ENCODE measurements at places on chromosomes 12 and 14. TPM values are rescaled to one million over a fixed set of nuclear protein-coding genes. Genes with fewer than 3 reads are reported as not detected.

DNA sequence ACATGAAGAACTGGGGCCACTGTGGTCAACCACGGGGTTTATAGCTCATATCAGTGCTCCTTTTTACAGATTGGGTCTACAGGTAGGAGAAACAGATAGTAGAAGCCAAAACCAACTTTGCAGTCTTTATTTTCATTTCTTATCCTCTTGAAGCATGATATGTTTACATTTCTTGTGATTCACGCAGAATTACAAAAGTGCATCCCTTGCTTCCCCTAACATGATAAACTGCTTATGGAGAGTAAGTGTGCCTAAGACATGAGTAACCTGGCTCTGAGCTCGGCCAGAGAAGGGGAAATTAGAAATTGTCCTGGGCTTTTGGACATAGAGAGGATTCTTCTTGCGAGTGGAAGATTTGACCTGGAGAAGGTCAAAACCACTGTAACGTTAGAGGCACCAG lies 18.4 kb downstream of the PWP1 start:
- DNase-seq: no peak

TMEM132D gene
- total RNA-seq: not detected

- DNase-seq: no peak
These were observed 96.5 kb downstream of the ARMH4 start for GRCh38 chr14:58055497-58056010.

TSPAN9 gene
- total RNA-seq: 1.0 TPM

GRCh38 chr14:59918824-59919569 lies 947 bp upstream of the LRRC9 start:
- peak; percentile 58 for DNase-seq

GRCh38 chr12:108335349-108336119 lies 3.6 kb downstream of the CMKLR1 start:
- DNase-seq: no peak

GRCh38 chr14:56539862-56540261 lies 39.7 kb upstream of the TMEM260 start:
- DNase-seq: no peak

- no peak for DNase-seq
These were observed 4.4 kb upstream of the CRACR2A start for GRCh38 chr12:3757261-3757660.

GRCh38 chr12:70885956-70886355 lies 34.6 kb downstream of the PTPRR start:
- DNase-seq: no peak

MIP gene
- total RNA-seq: not detected

- DNase-seq: no peak
These were observed 38.6 kb downstream of the DGLUCY start for GRCh38 chr14:91152499-91152898.

MTRFR gene
- total RNA-seq: 30.3 TPM

Data from activated CD4-positive, alpha-beta T cell treated with anti-CD3 and anti-CD28 coated beads, Interleukin-2, amount 10 ng/mL, durations not matched to agents 24 days and 14 days (primary cell).